ENCODE measurements at places on chromosomes 5 and 9.

DNA sequence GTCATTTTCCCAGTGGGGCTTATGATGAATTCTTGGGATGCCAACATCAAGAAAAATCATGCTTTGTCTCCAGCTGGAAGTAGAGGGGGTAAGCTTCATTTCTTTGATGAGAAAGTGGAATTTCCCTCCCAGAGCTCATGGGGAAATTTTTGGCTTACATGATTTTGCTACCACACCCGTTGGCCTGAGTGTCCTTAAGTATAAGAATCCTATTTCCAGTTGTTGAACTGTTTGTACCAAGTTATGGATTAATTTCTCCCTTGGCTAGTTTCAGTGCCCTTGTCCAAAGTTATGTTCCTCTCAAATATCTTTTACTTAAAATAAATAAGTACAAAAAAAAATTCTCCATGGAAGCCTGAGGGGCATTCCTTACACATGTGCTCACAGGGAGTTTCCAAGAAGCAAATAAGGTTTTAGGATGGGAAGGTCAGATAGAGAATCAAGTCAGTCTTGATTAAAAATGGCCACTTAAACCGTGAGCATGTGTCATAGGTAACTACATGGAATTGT is 82.3 kb downstream of the PTCD2 start:
- DNase-seq, result no peak

- no peak for DNase-seq
Measured at GRCh38 chr9:3708751-3709150, 182.9 kb upstream of the RFX3 start.

DNA sequence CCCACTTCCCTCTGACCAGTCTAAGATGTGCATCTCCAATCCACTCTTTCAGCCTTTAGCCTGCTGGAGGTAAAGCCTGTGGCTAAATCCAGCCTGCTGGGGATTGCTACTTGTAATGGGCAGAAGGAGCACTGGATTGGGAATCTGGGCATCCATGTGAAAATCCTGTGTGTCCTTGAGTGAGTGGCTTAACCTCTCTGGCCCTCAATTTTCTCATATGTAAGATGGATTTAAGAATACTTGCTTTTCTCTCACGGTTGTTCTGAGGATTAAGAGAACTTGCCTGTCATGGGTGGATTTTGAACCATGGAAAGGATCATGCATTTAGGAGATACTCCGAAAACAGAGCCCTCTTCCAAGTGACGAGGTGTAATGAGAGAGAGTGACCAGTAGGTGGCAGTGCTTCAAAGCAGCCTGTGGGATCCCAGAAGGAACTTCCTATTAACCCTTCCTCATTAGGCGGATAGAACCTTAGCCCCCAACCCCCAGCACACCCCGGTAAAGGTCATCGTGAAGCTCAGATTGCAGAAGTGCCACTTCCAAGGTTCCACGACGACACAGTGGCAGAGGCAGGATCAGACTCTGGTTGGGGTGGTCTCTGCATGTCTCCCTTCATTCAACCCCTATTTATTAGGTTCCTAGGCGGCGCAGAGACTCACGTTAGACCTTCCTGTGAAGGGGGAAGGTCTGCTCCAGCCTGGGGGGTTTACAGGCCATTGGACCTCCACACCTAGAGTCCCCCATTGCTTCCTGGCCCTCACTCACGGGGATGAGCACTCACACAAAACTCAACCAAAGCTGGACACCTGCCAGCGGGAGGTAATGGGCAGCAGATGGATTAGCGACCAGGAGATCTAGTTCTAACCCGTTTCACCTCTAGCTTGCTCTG is 68.7 kb upstream of the ZNF618 start:
- no peak for DNase-seq

GRCh38 chr9:108272349-108272899 is 583.4 kb downstream of the ACTL7B start:
- DNase-seq, result no peak

GRCh38 chr5:37640088-37640487 is 199.8 kb downstream of the GDNF start:
- no peak for DNase-seq

- no peak for DNase-seq
Measured at GRCh38 chr9:94948567-94949235, 222.2 kb downstream of the AOPEP start.

Measured in stimulated activated CD4-positive, alpha-beta T cell treated with anti-CD3 and anti-CD28 coated beads, Interleukin-1b, Interleukin-23, amount 100 ng/mL, for 1 hour (primary cell).